ENCODE measurements at places on chromosomes 2 and 18.

- DNase-seq, result peak; percentile 4
- no peak overlapping the region for H3K4me3 ChIP-seq
- no peak overlapping the region for H3K27ac ChIP-seq
- no peaks in the 10 kb centered on the region for H3K36me3 ChIP-seq
- no peaks in the 10 kb centered on the region for H3K27me3 ChIP-seq
Measured at GRCh38 chr18:76212960-76213359, 282.1 kb downstream of the ZNF516 start.

- H3K27ac ChIP-seq, result no peak overlapping the region
- H3K36me3 ChIP-seq, result no peaks in the 10 kb centered on the region
- H3K27me3 ChIP-seq, result peaks cover 11% of the 10 kb centered on the region
- H3K4me1 ChIP-seq, result no peaks in the 10 kb centered on the region
- H3K4me3 ChIP-seq, result no peak overlapping the region
Measured at GRCh38 chr18:24277516-24278195, 120.0 kb downstream of the OSBPL1A start.

GRCh38 chr2:168037778-168038177 lies 209.6 kb downstream of the STK39 start:
- no peaks in the 10 kb centered on the region for H3K36me3 ChIP-seq
- H3K27me3 ChIP-seq, result no peaks in the 10 kb centered on the region
- peaks cover 5% of the 10 kb centered on the region for H3K4me1 ChIP-seq
- H3K4me3 ChIP-seq, result no peak overlapping the region
- H3K27ac ChIP-seq, result no peak overlapping the region
- DNase-seq, result no peak

DNA sequence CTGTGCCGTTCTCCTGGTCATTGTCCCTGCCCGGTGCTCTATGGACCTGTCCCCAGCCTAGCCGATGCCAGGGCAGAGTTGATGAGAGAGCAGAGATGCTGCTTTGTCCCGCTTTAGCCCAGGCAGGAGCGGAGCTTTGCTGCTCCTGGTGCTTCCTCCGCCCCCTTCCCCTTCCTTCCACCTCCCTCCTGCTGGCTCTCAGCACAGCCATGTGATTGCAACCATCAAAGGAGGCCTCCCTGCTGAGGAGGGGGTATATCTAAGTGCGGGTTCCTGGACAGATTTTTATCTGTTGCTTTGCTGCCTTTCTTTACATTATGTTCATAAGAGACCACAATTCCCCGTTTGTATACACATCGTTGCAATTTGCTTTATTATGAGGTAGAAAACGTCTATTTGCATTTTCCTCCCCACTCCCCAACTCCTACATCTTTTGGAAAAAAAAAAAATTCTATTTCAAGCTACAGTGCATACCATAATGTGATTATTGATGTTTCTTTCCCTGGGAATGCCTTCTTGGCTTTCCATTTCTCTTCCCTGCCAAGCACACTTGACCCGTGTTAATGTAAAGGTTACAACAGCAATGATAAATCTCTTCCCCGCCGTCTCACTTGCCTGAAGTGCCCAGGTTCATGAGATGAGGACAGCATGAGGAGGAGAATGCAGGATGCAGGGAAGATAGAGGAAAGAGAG lies 25.4 kb downstream of the ALPK2 start:
- no peak overlapping the region for H3K4me3 ChIP-seq
- H3K27me3 ChIP-seq, result no peaks in the 10 kb centered on the region
- peaks cover 19% of the 10 kb centered on the region for H3K4me1 ChIP-seq
- no peak for DNase-seq

DNA sequence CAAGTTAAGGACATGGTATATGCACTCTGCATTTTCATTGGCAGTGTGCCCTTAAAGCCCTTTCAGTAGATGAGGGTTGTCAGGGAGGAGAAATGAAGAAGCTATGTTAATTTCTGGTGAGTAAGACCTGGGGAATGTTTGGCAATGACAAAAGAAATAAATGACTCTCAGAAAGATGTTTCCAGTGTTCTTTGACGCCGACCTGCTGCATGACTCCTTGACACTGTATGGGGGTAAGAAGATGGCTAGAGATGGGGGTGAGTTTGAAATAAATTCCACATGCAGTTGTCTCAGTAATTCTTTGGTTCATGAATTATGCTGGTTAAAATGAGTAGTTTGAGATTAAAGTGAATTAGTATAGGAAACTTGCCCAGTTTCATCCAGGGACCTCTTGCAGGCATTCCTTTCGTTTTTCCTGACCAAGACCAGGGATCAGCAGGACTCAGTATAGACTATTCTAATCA lies 5.9 kb downstream of the CCDC121 start:
- H3K36me3 ChIP-seq, result peaks cover 60% of the 10 kb centered on the region
- H3K27me3 ChIP-seq, result no peaks in the 10 kb centered on the region
- H3K27ac ChIP-seq, result no peak overlapping the region
- no peak overlapping the region for H3K4me3 ChIP-seq
- no peak for DNase-seq

DNA sequence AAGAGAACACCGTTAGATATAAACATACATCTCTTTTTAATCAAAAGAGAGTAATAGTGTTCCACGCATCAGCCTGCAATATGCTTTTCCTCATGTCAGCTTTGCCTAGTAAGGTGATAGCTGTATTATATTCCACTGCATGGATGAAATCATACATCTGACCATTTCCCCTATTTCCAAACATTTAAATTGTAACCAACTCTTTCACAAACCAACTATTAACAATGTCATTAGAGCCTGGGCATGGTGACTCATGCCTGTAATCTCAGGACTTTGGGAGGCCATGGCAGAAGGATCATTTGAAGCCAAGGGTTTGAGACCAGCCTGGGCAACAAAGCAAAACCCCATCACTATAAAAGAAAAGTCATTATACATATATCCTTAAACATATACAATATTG lies 284.8 kb downstream of the BCL11A start:
- H3K36me3 ChIP-seq, result no peaks in the 10 kb centered on the region
- peaks cover 3% of the 10 kb centered on the region for H3K4me1 ChIP-seq
- no peak for DNase-seq
- H3K27ac ChIP-seq, result no peak overlapping the region
- H3K27me3 ChIP-seq, result peaks cover 3% of the 10 kb centered on the region

DNA sequence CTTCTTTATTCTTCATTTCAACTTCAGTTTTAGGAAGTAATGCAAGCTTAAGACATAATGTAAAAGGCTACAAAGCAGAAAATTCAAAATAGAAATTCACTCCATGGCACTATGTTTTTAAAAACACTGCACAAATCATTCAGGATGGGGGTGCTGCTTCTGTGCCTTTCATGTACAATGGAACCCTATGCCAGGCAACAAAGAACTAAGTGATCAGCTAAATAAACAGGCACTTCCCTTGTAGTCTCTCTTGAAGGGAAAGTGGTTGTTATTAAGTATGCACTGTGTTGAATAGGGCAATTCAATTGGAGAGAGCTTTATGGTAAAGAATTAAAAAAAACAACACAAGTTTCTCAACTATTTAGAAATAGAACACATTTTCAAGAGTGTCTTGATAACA lies 10.9 kb upstream of the ERBB4 start:
- no peaks in the 10 kb centered on the region for H3K27me3 ChIP-seq
- H3K4me3 ChIP-seq, result no peak overlapping the region
- no peak for DNase-seq
- no peaks in the 10 kb centered on the region for H3K36me3 ChIP-seq
- no peaks in the 10 kb centered on the region for H3K4me1 ChIP-seq

DNA sequence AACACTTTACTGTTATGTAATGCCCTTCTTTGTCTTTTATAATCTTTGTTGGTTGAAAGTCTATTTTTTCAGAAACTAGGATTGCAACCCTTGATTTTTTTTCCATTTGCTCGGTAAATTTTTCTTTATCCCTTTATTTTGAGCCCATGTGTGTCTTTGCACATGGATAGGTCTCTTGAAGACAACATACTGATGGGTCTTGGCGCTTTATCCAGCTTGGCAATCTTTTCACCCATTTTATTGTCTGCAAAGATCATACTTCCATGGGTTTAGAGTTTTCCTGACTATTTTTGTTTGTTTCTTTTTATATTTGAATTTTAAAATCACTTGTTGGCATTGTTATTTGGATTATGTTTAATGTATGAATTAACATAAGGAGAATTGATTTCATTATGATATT lies 27.0 kb downstream of the ACOXL start:
- peaks cover 6% of the 10 kb centered on the region for H3K27me3 ChIP-seq
- H3K4me1 ChIP-seq, result no peaks in the 10 kb centered on the region
- H3K27ac ChIP-seq, result no peak overlapping the region
- no peak overlapping the region for H3K4me3 ChIP-seq
- no peaks in the 10 kb centered on the region for H3K36me3 ChIP-seq

DNA sequence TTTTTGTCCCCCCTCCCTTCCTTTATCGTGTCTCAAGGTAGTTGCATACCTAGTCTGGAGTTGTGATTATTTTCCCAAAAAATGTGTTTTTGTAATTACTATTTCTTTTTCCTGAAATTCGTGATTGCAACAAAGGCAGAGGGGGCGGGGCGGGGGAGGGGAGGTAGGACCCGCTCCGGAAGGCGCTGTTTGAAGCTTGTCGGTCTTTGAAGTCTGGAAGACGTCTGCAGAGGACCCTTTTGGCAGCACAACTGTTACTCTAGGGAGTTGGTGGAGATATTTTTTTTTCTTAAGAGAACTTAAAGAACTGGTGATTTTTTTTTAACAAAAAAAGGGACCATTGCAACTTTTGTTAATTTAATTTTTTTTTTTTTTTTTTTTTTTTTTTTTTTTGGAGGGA lies 2.1 kb downstream of the SOX11 start:
- H3K27ac ChIP-seq, result no peak overlapping the region
- peaks cover 6% of the 10 kb centered on the region for H3K4me1 ChIP-seq
- no peak for DNase-seq

DNA sequence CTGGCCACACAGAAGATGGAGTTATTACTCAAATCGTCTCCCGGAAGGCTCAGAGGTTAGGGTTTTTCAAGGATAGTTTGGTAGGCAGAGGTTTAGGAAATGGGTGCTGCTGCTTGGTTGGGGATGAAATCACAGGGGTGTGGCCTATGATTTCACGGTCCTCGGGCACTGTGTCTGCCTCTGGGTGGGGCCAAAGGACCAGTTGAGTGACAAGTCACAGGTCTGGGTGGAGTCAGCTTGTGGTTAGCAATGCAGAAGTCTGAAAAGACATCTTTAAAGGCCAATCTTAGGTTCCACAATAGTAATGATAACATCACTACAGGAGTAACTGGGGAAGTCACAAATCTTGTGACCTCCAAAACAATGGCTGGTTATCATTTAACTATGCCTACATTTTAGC lies 387.8 kb downstream of the ZNF521 start:
- no peaks in the 10 kb centered on the region for H3K4me1 ChIP-seq
- DNase-seq, result no peak
- H3K4me3 ChIP-seq, result no peak overlapping the region
- no peak overlapping the region for H3K27ac ChIP-seq

- peaks cover 2% of the 10 kb centered on the region for H3K36me3 ChIP-seq
- no peaks in the 10 kb centered on the region for H3K27me3 ChIP-seq
- DNase-seq, result no peak
- no peak overlapping the region for H3K27ac ChIP-seq
- no peaks in the 10 kb centered on the region for H3K4me1 ChIP-seq
Measured at GRCh38 chr18:13551841-13552733, 174.3 kb downstream of the FAM210A start.

DNA sequence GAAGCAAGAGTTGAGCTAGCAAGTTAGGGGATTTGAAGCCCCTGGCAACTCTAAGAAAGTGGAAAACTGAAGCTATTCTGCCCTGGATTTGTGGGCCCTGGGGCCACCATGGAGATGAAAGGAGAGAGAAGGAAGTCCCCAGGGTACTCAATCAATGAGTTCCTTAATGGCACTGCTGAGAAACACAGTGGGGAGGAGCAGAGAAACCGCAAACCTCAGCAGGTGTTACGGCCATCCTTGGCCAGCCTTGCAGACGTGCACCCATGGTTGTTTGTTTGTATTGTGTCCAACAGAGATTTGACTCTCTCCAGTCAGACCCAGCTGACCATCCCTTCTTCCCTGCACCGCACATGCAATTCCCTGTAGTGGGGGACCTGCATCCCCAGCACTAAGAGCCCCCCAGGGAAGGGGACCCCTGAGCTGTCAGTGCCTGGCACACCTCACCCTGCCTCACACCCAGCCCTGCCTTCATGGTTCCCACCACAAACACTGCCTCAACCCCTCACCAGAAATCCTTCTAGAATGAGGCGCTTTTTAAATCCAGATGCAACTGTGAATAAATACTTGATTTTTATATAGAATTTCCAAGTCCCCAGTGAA lies 255.3 kb downstream of the SH3BP4 start:
- H3K36me3 ChIP-seq, result no peaks in the 10 kb centered on the region
- H3K27me3 ChIP-seq, result no peaks in the 10 kb centered on the region
- no peak overlapping the region for H3K27ac ChIP-seq
- no peak overlapping the region for H3K4me3 ChIP-seq
- no peak for DNase-seq

GRCh38 chr2:212538305-212539071 lies at the start of gene ERBB4:
Gene ERBB4 (minus strand): TSS chr2:212538802. CDS start chr2:212538530, 272 bp downstream.
- no peak for DNase-seq
- no peak within 1 kb of the TSS for H3K27ac ChIP-seq
- no peaks in the 10 kb centered on the region for H3K36me3 ChIP-seq
- H3K27me3 ChIP-seq, result peaks cover 10% of the 10 kb centered on the region
- peaks cover 8% of the 10 kb centered on the region for H3K4me1 ChIP-seq

- H3K36me3 ChIP-seq, result no peaks in the 10 kb centered on the region
- H3K27me3 ChIP-seq, result peaks cover 13% of the 10 kb centered on the region
- no peak for DNase-seq
- H3K4me1 ChIP-seq, result peaks cover 29% of the 10 kb centered on the region
- H3K4me3 ChIP-seq, result no peak overlapping the region
Measured at GRCh38 chr2:127649100-127649611, 3.2 kb downstream of the GPR17 start.

DNA sequence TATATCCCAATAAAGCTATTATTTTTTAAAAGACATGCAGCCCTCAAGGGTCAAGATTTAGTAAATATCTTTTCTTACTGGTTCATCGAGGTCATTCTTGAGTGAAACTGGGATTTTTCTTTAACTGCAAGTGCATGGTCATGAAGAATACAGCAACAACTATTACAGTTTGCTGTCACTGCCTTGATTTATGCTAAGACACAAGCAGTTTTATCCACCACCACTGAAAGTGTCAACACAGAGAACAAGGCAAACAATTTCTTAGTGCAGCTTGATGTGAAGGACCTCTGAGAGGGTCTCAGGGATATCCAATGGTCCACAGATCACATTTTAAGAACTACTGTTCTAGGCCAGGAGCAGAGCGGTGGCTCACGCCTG lies 12.1 kb downstream of the SP3 start:
- no peak overlapping the region for H3K4me3 ChIP-seq
- H3K27me3 ChIP-seq, result no peaks in the 10 kb centered on the region
- H3K4me1 ChIP-seq, result peaks cover 40% of the 10 kb centered on the region
- H3K27ac ChIP-seq, result no peak overlapping the region

DNA sequence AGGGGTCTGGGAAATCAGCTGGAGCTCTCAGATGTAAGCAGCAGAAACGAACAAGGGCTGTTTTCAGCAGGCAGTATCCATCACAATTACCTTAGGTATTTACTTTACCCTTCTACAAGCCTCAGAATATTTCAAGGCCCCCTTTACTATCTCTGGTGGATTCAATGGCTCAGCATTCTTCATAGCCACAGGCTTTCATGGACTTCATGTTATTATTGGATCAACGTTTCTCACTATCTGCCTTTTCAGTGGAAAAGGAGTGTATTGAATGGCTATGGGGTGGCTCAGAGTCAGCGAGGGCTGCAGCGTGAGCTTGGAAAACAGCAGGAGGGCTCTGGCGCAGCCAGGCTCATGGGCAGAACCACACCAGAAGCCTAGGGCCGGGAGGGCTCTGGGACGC lies 16.6 kb upstream of the CHRNA1 start:
- H3K36me3 ChIP-seq, result no peaks in the 10 kb centered on the region
- no peaks in the 10 kb centered on the region for H3K27me3 ChIP-seq
- peaks cover 30% of the 10 kb centered on the region for H3K4me1 ChIP-seq
- no peak for DNase-seq
- no peak overlapping the region for H3K4me3 ChIP-seq
